ENCODE measurements at places on chromosomes 2 and 18.
A peak's percentile ranks its signal among the peaks of the same experiment; 100 is the strongest.

DNA sequence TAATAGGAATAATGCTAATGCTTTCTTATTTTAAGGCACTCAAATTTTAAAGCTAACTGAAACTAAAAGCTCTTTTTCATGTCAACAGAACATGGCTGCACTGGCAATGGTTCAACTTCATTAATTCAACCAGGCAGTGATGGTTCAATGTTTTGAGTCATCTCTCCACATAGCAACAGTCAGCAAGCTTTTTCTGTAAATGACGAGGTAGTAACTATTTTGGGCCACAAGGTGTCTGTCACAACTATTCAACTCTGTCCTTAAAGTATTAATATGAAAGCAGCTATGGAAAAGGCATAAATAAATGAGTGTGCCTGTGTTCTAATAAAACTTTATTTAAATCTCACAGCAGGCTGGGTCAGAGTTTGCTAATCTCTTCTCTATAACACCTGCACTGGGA lies 1425.6 kb upstream of the PIK3C3 start:
- no peak for DNase-seq

GRCh38 chr18:37175727-37176620 lies 347.0 kb downstream of the KIAA1328 start:
- DNase-seq = no peak

- no peak for DNase-seq
These were observed 63.3 kb upstream of the EFEMP1 start for GRCh38 chr2:55986700-55987440.

- DNase-seq = peak; percentile 14
These were observed 68.7 kb downstream of the MTHFD2 start for GRCh38 chr2:74267068-74267467.

GRCh38 chr2:143132355-143132754 lies 3.1 kb downstream of the ARHGAP15 start:
- DNase-seq = no peak

GRCh38 chr18:48186131-48186766 lies 222.9 kb downstream of the ZBTB7C start:
- no peak for DNase-seq

DNA sequence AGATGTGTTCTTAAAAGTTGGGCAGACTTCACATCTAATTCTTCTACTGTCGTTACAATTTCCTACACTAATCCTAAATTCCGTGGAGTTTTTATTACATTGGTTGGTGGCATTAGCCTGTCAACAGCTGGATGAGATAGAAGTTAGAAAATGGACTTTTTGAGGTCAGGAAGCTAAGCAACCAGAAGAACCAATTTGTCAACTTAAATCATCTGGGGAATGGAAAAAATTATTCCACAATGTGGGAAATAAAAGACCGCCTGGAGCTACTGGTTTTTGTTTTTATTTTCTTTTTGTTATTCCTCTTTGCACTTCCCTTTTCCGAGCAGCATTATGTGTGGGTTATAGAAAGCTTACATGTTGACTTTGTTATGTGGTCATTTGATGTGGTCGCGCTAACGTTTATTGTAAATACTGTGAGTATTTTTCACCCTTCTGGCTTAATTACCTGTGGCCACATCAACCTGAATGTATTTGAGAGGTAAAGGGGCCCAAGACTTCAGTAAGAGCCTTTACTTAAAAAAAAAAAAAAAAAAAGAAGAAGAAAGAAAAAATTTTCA lies 75.3 kb downstream of the PTPRM start:
- DNase-seq = no peak

DNA sequence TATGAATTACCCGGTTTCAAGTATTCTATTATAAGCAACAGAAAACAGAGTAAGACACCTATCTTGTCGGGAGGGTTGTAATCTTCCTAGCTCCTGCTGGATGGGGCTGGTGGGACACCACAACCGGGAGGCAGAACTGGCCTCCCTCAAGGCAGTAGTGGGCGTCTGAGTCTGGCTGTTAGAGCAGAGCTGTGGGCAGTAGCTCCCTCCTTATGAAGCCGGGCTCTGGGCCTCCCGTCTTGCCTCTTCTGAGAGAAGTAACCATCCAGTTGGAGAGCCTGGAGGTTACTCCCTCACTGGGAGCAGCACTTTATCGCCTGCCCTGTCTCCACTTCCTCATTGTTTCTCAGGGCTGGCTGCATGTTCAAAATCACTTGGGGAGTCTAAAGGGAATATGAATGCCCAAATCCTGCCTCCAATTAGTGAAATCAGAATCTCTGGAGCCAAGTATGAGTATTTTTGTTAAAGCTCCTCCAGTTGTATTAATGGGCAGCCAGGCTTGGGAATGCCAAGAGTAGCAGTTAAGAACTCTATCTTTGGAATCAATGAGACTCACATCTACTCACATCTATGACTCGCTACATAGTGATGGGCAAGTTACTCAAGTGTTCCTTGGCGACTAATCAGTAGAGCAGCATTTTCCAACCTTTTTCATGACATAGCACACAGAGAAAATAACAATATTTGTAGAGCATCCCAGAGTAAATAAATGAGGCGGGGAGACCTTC lies 27.3 kb upstream of the NRP2 start:
- DNase-seq = no peak

DNA sequence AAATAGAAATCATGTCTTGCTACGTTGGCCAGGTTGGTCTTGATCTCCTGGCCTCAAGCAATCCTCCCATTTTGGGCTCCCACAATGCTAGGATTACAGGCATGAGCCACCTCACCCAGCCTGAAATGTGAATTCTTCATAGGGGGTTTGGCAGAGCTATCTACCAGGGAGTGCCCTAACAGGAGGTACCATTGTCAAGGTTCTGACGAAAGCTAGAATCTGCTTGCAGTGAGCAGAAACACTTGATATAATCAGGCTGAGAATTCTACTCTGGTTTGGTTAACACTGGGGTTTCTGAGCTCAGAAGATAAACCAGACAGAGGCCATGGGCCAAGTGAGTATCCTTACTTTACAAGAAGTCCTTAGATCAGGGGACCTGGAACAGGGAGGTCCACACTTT lies 7.2 kb upstream of the LAMA3 start:
- DNase-seq = no peak

DNA sequence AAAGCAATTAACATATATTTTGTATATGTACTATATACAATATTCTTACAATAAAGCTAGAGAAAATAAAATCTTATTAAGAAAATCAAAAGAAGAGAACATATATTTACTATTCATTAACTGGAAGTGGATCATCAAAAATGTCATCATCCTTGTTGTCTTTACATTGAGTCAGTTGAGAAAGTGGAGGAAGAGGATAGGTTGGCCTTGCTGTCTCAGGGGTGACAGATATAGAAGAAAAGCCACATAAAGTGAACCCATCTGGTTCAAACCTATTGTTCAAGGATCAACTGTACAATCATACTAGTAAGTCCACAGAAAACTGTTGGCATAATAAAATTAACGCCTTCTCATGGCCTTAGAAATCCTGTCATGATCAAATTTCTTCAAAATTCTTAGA lies 26.6 kb downstream of the SESTD1 start:
- DNase-seq = no peak

DNA sequence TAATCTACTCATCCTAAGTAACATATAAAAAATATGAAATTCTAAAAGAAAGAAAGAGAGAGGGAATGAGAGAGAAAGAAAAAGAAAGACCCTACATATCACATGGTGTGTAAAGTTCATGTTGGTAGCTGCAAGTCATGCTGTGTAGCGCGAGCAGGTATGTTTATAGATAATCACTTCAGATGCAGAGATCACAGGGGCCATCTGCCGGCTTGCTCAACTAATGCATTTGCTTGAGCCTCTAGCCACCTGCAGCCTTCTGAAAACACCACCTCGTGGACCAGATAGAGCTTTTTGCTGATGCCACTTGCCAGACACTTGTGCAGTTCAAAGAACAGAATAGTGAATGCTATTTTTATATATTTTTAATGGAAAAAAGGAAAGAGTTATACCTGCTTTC lies 37.6 kb downstream of the CDH7 start:
- no peak for DNase-seq

DNA sequence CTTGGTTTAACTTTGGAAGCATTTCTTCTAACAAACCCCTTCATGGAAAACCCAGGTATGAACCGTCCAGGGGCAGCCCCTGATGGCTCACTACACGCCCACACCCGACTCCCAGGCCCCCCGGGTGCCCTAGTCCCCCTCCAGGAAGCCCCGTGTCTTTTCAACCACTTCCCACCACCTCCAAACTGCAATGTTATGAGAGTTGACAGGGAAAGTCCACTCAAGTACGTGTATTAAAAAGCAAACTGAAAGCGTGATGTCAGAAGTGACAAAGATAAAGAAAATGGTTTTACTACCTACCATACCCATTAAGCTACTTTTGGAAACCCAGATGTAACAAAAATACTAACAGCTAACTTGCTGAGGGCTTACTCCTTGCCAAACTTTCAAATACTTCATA lies 51.5 kb downstream of the L3MBTL4 start:
- no peak for DNase-seq

DNA sequence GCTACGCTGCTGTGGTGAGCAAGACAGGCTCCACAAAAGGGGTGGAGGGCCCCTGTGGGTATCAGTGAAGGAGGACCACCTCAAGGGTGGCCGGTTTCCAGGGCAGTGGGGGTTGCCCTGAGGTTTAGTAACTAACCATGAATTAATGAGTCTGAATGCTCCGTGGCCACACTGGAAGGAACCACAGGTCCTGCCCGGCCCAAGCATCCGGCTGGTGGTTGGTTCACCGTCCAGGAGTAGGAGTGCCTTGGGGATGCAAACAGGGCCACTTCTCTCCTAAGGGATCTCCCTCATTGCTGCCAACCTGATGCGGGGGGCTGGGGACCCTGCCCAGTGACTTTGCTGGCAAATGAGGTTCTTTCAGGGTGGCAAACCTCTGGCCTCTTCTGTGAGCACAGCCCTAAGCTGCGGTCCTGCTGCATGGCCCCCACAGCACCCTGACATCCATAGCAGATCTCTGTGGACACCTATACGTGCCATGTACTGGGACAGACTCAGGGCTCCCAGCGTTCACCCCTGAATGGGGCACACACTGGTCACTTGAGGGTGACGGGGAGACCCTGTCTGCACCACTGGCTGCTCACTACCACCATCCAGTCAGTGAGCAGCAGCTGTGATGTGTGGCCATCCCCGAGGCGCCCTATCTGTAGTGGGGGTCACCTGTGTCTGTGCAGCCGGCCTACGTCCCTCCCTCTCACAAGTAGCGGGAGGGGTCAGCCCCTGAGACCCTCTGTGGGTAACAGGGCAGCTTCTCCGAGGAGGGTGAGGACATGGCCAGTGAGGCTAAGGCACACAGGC lies 41.6 kb downstream of the HS6ST1 start:
- no peak for DNase-seq

DNA sequence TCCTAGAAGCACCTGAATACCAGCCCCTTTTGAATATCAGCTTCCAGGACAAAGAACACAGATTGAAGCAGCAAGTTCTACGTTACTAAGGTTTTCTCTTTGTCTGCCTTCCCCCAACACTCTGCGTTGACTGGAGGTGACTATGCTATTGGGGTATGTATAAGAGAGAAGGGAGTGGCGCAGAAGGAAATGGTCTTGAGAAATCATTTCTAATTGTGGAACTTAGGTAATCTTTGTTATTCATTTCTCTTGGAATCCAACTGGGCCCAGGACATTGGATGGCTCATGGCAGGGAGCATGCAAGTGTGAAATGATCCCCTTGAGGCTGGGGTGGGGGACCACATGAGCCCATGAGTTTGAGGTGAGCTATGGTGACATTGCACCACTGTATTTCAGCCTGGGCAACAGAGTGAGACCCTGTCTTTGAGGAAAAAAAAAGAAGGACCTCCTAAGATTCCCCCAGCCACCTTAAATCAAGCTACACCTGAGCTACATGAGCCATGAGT lies 29.7 kb downstream of the XDH start:
- no peak for DNase-seq

- no peak for DNase-seq
These were observed 827.0 kb upstream of the RAB6C start for GRCh38 chr2:129152514-129152913.

DNA sequence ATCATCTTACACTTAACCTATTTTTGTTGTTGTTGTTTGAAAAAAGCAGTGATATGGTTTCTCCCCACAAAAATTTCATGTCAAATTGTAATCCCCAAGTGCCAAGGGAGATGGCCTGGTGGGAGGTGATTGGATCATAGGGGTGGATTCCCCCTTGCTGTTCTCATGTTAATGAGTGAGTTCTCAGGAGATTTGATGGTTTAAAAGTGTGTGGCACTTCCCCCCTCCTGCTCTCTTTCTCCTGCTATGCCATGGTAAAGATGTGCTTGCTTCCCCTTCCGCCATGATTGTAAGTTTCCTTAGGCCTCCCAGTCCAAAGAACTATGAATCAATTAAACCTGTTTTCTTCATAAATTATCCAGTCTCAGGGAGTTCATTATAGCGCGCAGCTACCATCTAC lies 1362.7 kb upstream of the FAM98A start:
- no peak for DNase-seq

- no peak for DNase-seq
These were observed 37.8 kb upstream of the TMEM182 start for GRCh38 chr2:102724016-102724490.

GRCh38 chr2:239295377-239296019 lies 105.3 kb downstream of the HDAC4 start:
- DNase-seq = no peak

GRCh38 chr2:99480390-99480789 lies 9.4 kb downstream of the REV1 start:
- DNase-seq = no peak

DNA sequence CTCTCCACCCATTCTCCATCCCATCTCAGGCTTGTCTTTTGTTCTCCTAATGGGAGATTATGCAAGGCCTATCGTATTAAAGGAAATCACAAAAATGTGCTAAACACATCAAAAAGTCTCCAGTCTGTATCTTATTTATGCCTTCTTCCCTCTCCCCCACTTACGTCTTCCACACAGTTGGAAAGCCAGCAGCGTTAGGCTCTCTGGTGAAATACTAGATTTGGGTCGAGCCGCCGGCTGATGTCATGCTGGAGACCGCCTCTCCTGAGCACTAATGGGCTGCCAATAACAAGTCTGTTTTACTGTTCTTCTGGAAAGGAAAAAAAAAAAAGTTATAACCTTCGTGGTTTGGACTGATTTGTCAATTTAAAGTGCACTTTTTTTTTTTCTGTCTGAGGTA lies 182.7 kb upstream of the SIX2 start:
- DNase-seq = no peak

GRCh38 chr2:208033701-208034502 lies 8.6 kb upstream of the PLEKHM3 start:
- DNase-seq = no peak

DNA sequence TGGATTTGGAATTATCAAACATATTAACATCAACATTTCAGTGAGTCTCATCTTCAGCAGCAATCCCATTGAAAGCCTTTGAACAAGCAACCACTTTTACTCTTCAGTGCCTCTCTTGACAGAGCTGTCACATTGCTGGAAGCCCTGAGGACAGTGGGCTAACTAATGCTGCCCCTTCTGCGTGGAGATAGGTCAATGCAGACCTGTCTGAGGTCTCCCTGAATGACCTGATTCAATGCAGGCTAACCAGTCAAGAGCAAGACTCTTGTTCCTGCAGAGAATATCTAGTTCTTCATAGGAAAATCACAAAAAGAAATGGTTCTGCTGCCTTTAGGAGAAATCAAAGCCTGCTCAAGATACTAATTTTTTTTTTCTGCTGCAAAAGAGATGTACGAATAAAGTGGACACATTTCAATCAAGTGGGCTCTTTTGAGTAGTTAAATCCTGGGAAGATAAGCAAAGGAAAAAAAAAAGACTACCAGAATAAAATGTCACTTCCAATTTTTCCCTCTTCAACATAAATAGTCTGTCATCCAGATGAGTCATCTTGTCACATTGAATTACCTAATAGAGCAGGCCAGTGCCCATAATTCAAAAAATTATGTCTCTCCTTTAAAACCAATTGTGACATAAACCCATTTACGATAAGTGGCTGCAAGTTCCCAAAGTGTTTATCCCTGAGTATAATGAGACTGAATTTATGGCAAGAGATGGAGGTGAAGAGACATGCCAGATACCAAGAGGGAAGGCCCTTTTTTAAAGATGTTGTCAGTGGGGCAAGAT lies 1269.0 kb upstream of the DDX18 start:
- DNase-seq = no peak
